A549 treated with CORT108297 at 1 μM for 4 hours (cell line): ENCODE measurements at places on chromosomes 5 and 9. TPM values are rescaled to one million over a fixed set of nuclear protein-coding genes. Genes with fewer than 3 reads are reported as not detected.

Gene SLC23A1
- 0.92 to 1.5 TPM (median 1.4 TPM) in 5 replicates for total RNA-seq

Gene GMCL2
- 0.02 TPM in 1 of 5 replicates, not detected in the others for total RNA-seq

Gene WDR31
- total RNA-seq: 0.95 to 1.4 TPM (median 1.1 TPM) in 5 replicates

Gene GPR150
- 0.07 to 0.21 TPM (median 0.08 TPM) in 5 replicates for total RNA-seq

Gene ZNF483
- total RNA-seq: 0.66 to 0.92 TPM (median 0.83 TPM) in 5 replicates

Gene RICTOR
- 8.0 to 12.3 TPM (median 10.2 TPM) in 5 replicates for total RNA-seq

Gene SNCAIP
- 0.03 to 0.05 TPM in 2 of 5 replicates, not detected in the others for total RNA-seq

Gene ANKRD18A
- 8.9 to 14.8 TPM (median 11.5 TPM) in 5 replicates for total RNA-seq

Gene SLC36A2
- not detected in 5 replicates for total RNA-seq

Gene WDR38
- 0.09 to 0.11 TPM (median 0.09 TPM) in 3 of 5 replicates, not detected in the others for total RNA-seq

Gene C5
- total RNA-seq: 10.6 to 13.3 TPM (median 12.3 TPM) in 5 replicates

Gene STPG3
- 0.07 TPM in 1 of 5 replicates, not detected in the others for total RNA-seq

Gene FSTL4
- 3.1 to 4.5 TPM (median 3.7 TPM) in 5 replicates for total RNA-seq

Gene SCGB3A1
- total RNA-seq: not detected in 5 replicates

Gene PAEP
- 0.14 to 0.28 TPM (median 0.21 TPM) in 5 replicates for total RNA-seq

Gene DOLPP1
- 18.9 to 21.0 TPM (median 19.4 TPM) in 5 replicates for total RNA-seq

Gene GLRA1
- not detected in 5 replicates for total RNA-seq

Gene KCNMB1
- not detected in 5 replicates for total RNA-seq

Gene OGN
- total RNA-seq: not detected in 5 replicates

Gene SOHLH1
- not detected in 5 replicates for total RNA-seq

Gene PCAT7
- total RNA-seq: 0.47 to 0.97 TPM (median 0.78 TPM) in 5 replicates

Gene BTNL8
- not detected in 5 replicates for total RNA-seq

Gene ANKRD31
- 0.03 to 0.07 TPM (median 0.05 TPM) in 5 replicates for total RNA-seq

Gene CATSPER3
- 0.23 to 0.48 TPM (median 0.41 TPM) in 5 replicates for total RNA-seq

Gene MSX2
- 3.8 to 5.5 TPM (median 5.0 TPM) in 5 replicates for total RNA-seq

Gene TLX3
- not detected in 5 replicates for total RNA-seq

Gene GLIPR2
- 8.5 to 12.1 TPM (median 10.4 TPM) in 5 replicates for total RNA-seq

Gene SPINK4
- total RNA-seq: 0.28 TPM in 1 of 5 replicates, not detected in the others

Gene FOXD4
- 0.25 to 0.82 TPM (median 0.44 TPM) in 5 replicates for total RNA-seq

Gene IL4
- not detected in 5 replicates for total RNA-seq

Gene TMEM232
- 0.14 to 0.46 TPM in 2 of 5 replicates, not detected in the others for total RNA-seq

Gene RANBP17
- total RNA-seq: 2.0 to 2.5 TPM (median 2.1 TPM) in 5 replicates

Gene GALNT10
- total RNA-seq: 62.2 to 85.1 TPM (median 77.4 TPM) in 5 replicates

Gene TTC33
- 8.1 to 16.9 TPM (median 10.2 TPM) in 5 replicates for total RNA-seq

Gene SLC4A9
- 0.05 TPM in 1 of 5 replicates, not detected in the others for total RNA-seq

Gene SAXO1
- not detected in 5 replicates for total RNA-seq

Gene GABRA1
- not detected in 5 replicates for total RNA-seq

Gene PAPPA
- 24.8 to 45.0 TPM (median 35.3 TPM) in 5 replicates for total RNA-seq
